ENCODE measurements at places on chromosomes 2 and 18.

DNA sequence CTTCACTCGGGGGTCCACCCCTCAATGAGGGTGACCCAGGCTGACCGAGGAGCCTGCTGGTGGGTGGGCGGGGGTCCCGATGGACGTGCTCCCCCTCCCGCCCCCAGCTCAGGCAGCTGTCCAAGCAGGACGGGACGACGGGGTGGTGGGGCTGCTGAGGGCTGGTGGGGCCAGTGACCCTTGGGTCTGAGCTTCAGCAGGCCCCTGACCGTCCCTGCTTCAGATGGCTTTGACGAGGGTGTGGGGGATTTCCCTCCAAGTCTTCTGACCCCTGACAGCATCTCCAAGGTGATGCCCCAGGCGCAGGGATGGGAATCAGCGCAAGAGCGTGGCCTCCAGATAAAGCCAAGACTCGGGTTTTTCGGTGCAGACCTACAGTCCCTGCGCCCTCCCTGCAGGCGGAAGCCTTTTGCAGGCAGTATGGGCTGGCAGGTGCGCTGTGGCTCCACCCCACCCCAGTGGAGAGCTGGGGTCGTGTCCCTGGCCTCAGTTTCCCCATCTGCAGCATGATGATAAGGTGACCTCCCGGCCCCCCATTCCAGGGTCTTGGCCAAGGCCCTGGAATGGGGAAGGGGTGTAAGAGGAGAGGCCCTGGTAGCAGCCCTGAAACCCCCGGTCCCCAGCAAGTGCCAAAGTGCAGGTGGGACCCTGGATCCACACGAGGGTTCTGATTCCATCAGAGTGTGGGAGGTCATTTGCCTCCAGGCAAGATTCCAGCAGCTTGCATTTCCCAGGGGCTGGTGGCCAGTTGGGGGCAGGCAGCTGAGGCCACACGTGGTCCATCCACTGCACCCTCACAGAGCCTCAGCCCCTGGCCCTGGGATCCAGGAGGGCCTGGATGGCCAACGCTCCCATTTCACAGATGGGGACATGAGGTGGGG, 8.7 kb downstream of the CROCC2 start:
- no peak for DNase-seq

GRCh38 chr2:67309281-67309680, 87.9 kb upstream of the ETAA1 start:
- no peak for DNase-seq

GRCh38 chr2:12932192-12932591, 215.5 kb downstream of the TRIB2 start:
- no peak for DNase-seq

- DNase-seq: no peak
Observed at GRCh38 chr2:190819840-190820301, 60.8 kb upstream of the GLS start.

DNA sequence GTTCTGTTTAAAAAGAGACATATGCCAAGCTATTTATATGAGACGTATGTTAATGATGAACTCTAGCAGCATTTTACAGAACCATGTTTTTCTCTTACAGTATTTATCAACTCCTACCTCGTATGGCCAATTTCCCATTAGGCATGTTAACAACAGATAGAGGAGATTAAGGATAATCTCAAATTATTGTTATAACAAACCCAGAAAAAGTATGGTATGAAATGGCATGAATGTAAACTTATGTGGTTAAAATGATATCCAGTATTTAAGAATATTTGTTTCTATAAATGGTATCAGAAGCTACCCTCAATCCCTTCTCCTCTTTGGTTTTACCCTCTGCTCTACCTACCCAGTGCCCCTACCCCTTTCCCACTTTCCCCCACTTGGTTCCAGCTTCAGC, 132.0 kb downstream of the IKZF2 start:
- DNase-seq: no peak

DNA sequence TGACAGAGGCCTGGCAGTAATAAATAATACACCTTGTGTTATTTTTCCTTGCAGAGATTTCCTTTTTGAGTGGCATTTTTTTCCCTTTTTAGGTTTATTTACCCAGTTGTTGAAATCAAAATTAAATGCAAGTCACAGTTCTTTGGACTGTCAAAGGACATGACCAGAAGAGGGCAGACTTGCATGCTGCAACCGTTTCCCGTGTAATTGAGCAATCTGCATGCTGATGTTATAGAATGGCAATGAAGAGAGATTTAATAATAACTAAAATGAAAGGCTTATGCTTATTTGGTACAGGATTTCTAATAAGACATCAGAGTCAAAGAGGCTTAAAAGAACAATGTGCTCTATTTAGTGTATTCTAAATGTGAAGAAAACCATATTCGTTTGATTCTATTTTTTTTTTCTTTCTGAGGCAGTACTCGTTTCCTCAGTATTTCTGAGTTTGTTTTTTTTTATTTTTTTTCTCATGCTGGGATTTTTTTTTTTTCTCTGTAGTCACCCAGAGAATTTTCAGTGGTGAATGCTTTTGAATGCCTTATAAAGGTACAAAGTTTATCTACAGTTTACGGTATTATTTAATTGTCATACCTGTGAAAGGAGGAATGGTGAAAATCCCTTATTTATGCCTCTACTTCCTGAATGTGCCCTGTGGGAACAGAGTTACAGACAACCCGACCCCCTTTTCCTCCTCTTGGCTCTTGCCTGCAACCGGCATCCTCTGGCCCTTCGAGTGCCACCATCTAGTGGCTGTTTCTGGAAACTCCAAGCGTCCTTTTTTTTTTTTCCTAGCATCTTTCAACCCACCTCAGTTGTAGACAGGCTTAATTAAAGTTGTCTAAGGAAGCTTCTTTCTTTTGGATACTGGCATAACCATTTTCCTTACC, 368.5 kb downstream of the LRRTM1 start:
- DNase-seq: peak; percentile 72

GRCh38 chr18:72152935-72153334, 391.2 kb downstream of the CBLN2 start:
- no peak for DNase-seq

GRCh38 chr2:170997893-170998597, 69.0 kb downstream of the GORASP2 start:
- no peak for DNase-seq

DNA sequence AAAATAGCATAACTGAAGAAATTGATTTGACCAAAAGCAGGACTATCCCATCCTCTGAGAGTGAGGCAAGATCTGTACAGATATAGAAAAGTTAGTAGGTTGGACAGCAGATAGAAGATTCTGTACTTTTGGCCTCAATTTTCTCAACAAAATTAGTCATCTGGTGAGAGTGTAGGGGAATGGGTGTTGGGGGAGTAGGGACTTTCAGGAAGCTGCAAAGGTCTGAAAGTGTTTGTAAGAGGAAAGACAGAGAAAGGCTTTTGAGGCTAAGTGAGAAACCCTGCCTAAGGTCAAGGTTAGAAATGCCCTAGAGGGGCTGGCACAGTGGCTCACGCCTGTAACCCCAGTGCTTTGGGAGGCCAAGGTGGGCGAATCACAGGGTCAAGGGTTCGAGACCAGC, 40.3 kb downstream of the DAPL1 start:
- peak; percentile 15 for DNase-seq

DNA sequence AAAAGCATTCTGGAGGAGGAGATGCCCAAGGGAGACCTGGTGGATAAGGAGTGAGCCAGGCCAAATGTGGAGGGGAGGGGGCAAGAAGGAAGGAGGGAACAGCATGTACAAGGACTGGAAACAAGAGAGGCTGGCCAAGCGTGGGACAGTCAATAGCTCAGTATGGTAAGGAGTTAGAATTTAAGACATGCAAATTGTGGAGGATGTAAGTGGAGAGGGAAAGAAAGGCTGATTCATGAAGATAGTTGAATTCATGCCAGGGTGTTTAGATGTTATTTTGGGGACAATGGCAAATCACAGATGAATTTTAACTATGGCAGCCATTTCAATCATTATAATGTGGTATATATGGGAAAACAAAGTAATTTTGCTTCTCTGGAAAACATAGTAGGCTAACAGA, 462.3 kb downstream of the MEIS1 start:
- DNase-seq: no peak
